ENCODE measurements at places on chromosomes 3 and 15.

DNA sequence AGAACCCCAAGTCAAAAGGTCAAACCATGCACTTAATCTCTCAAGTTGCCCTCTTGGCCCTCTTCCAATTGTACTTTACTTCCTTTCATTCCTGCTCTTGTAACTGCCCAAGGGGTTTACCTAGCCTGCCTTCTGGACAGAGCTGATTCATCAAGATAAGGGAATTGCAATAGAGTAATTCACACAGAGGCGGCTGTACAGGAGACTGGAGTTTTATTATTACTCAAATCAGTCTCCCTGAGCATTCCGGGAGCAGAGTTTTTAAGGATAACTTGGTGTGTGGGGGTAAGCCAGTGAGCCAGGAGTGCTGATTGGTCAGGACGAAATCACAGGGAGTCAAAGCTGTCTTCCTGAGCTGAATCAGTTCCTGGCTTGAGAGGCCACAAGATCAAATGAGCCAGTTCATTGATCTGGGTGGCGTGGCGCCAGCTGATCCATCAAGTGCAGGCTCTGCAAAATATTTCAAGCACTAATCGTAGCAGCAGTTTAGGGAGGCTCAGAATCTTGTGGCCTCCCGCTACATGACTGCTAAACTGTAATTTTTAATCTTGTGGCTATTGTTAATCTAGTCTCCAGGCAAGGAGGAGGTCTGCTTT lies 590.0 kb downstream of the EPHA3 start:
- no peak for DNase-seq

GRCh38 chr3:89419647-89420241 lies 312.3 kb downstream of the EPHA3 start:
- no peak for DNase-seq

GRCh38 chr3:133049491-133049890 lies 11.3 kb downstream of the TMEM108 start:
- no peak for DNase-seq

GRCh38 chr3:4233488-4233887 lies 69.7 kb upstream of the SETMAR start:
- no peak for DNase-seq

- DNase-seq: peak; percentile 11
Observed at GRCh38 chr3:132047209-132047608, 12.4 kb upstream of the CPNE4 start.

DNA sequence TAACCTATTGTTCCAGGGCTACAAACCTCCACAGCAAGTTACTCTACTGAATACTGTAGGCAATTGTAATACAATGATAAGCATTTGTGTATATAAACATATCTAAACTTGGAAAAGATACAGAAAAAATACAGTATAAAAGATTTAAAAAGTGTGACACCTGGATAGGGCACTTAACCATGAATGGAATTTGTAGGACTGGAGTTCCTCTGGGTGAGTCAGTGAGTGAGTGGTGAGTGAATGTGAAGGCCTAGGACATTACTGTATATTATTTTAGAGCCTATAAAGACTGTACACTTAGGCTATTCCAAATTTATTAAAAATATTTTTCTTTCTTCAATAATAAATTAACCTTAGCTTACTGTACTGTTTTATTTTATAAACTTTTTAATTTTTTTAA lies 38.4 kb upstream of the SLC25A36 start:
- DNase-seq: no peak

GRCh38 chr15:80450811-80451321 lies 46.7 kb downstream of the ARNT2 start:
- no peak for DNase-seq

GRCh38 chr3:32553459-32553858 lies 17.2 kb downstream of the DYNC1LI1 start:
- no peak for DNase-seq
